ENCODE measurements at places on chromosomes 4 and X. TPM values are rescaled to one million over a fixed set of nuclear protein-coding genes. Genes with fewer than 3 reads are reported as not detected.

- DNase-seq, result no peak
These were observed 45.7 kb downstream of the AFM start for GRCh38 chr4:73527196-73527595.

- DNase-seq, result no peak
These were observed 79.1 kb downstream of the DOCK11 start for GRCh38 chrX:118574666-118575065.

- no peak for DNase-seq
These were observed 852.4 kb downstream of the CCSER1 start for GRCh38 chr4:90979556-90979955.

GRCh38 chr4:94714365-94715160 lies 43.2 kb upstream of the BMPR1B start:
- no peak for DNase-seq

NLRP2B gene
- total RNA-seq, result not detected

SYTL5 gene
- 1.2 TPM for total RNA-seq

- no peak for DNase-seq
These were observed 38.4 kb upstream of the ZNF518B start for GRCh38 chr4:10495651-10496050.

DNA sequence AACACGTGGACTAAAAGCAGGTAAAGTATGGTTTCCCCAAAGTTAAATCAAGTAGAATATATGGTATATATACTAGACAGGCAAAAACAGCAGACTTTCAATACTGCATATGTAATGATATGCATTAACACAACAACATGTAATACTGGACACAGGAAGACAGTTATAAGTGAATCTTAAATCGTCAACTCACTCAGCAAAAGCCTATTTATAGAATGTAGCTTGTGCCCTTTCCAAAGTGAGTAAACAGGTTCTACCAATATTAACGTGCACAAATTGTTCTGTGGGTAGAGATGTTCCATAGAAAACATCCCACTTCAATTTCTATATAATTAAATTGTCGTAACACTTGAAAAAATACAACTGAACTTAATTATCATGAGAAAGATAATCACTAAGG lies 30.6 kb downstream of the FAM241A start:
- DNase-seq, result no peak

GRCh38 chr4:38188631-38189101 lies 228.5 kb downstream of the PTTG2 start:
- DNase-seq, result peak; percentile 86

- no peak for DNase-seq
These were observed 40.4 kb upstream of the TLR2 start for GRCh38 chr4:153643406-153644383.

DNA sequence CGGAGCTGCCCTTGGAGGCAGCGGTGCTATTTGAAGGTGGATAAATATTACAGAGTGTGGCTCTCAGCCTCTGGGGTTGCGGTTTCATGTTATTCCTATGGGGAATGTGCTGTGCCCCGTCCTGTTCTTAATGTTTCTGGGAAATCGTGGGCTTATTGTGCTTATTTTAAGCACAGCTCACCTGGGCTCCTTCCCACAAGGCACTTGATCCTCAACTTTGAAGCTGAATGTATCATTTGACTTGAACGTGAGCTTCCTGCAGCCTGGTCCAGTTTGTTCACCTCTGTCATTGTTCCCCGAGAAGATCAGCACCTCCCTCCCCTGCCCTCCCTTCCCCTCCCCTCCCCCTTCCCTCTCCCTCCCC lies 3.9 kb downstream of the SORCS2 start:
- no peak for DNase-seq

TRPC3 gene
- total RNA-seq, result not detected

GRCh38 chr4:72975488-72975784 lies 94.1 kb downstream of the COX18 start:
- no peak for DNase-seq

DNA sequence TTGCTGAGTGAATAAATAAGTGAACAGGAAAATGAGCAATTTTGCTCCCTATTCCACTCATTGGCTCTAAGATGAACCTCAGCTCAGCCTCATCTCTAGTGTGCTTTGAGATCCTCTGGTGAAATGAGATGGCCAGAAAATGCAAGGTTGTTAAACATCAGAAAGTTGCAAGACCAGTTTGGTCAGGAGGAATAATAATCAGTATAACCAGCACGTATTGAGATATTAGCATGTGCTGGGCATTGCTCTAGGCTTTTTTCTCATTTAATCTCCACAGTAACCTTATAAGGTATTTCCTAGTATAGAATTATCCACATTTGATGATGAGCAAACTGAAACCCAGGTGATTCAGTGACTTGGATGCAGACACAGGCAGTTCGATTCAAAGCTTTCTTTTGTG lies 110.5 kb upstream of the PAK3 start:
- no peak for DNase-seq

GRCh38 chr4:139986689-139987501 lies 167.1 kb downstream of the MAML3 start:
- DNase-seq, result no peak

ZAR1 gene
- not detected for total RNA-seq

DNA sequence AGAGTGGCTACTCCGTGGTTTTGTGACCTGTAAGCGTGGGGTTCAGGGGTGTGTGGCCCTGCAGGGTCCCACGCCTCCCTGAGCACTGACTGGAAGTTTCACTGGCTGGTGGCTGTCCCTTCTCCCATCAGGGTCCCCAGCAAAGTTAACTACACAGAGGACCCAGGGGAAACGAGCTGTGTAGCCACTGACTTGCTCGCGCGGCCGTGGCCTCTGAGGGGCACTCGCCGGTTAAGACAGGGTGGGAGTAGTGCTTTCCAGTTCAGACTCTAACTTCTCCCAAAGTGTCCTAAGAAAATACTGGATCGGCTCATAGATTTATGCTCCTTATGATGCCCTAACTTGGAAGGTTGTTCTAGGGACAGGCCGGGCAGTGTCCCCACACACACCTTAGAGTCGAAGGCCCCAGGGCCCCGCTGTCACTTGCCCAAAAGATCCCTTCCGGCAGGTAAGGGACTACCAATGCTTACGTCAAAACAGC lies 28.2 kb downstream of the NELFA start:
- DNase-seq, result no peak

DNA sequence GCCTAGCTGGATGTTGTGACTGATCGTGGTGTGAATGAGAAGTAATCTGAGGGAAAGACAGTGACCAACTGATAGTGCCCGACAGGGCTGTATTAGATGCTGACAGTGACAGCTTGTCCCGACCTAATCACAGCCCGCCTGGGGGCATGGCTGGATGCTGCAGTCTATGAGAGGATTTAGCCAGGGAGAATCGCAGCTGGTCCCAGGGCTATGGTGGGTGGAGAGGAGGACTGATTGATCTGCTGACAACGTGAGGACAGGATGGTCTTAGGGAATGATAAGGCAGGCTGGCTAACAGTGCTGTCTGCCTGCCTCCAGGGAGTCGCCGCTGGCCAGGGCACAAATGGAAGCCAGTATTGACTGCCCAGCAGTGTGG lies 621 bp upstream of the SUV39H1 start:
- DNase-seq, result no peak

- peak; percentile 10 for DNase-seq
These were observed 1.3 kb upstream of the MAMLD1 start for GRCh38 chrX:150361777-150362351.

GRCh38 chr4:139814323-139815015 lies 148.8 kb downstream of the MGST2 start:
- no peak for DNase-seq

RENBP gene
- total RNA-seq, result 1.6 TPM

DNA sequence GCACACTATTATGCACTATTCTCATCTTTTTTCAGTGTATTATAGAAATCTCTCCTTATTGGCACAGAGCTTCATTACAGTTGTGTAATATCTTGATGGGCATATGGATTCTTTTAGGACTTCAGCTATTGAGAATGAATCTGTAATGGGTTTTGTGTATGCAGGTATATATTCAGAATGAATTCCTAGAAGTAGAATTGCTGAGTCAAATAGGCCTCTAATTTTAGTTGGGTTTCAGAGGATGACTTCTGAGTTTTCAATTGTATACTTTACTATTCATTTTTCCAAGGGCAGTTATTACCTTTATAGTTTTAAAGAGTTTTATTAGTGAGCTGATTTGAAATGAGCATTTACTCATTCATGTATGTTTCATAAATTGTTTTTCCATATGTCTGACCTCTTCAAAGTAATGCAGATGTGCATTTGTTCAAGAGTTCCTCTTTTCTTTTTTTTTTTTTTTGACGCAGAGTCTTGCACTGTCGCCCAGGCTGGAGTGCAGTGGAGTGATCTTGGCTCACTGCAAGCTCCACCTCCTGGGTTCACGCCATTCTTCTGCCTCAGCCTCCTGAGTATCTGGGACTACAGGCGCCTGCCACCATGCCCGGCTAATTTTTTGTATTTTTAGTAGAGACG lies 19.5 kb downstream of the CASP6 start:
- no peak for DNase-seq

SRPK3 gene
- total RNA-seq, result 0.14 TPM

NLGN3 gene
- total RNA-seq, result 2.1 TPM

DNA sequence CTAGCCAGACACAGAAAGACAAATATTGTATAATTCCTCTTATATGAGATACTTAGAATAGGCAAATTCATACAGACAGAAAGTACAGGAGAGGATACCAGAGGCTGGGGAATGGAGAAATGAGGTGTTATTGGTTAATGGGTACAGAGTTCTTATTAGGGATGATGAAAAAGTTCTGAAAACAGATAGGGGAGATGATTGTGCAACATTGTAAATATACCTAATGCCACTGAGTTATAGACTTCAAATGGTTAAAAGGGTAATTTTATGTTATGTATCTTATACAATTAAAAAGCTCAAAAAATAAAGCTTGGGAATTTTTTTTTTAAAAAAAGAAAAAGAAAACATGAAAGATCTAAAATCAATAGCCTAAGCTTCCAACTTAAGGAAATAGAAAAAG lies 98.8 kb upstream of the TECRL start:
- DNase-seq, result no peak

PLCXD1 gene
- 23.2 TPM for total RNA-seq

GRCh38 chrX:82230013-82230412 lies 1028.1 kb downstream of the SH3BGRL start:
- no peak for DNase-seq

- no peak for DNase-seq
These were observed 4.7 kb upstream of the CD40LG start for GRCh38 chrX:136643243-136643642.

DKK2 gene
- total RNA-seq, result not detected

GRCh38 chr4:140469791-140470733 lies 28.0 kb downstream of the MGAT4D start:
- DNase-seq, result no peak

DNA sequence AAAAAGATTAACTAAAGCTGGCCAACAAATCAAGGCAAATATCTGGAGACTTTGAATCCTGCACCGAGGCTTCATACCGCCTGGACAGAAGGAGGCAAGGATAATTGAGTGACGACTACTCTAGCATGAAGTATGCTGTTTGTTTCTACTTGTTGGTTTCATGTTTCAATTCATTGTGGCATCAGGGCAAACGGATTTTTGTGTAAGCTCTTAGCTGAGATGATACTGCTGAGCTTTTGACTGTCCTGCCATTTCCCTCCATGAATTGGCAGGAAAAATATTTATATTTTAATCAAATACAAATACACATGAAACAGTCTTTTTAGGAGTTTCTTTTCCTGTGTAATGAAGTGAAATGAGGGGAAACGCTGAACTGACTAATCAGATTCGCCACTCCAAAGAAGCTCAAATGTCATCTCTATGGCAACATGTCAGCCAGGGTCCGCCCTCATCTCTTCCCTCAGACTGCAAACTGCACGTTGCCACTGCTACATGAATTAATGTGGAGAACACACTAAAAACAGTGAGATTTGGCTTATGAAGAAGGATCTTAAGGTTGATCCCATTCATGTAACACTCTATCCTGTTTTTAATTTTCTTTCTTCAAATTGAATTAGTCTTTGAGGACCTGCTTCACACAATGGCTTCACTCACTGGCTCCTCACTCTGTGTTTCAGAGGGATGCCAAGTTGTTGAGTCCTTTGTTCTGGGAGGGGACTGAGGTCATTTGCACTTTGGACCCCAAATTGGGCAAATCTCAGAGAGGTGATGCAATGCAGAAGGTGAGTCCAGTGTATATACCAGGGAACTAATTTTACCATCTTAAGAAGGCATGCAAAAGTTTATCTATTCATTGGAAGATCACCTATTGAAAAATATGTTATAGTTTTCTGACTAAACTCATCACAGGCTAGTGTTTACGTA lies 149.6 kb upstream of the MID1 start:
- peak; percentile 3 for DNase-seq

GAGE12J gene
- not detected for total RNA-seq

DNA sequence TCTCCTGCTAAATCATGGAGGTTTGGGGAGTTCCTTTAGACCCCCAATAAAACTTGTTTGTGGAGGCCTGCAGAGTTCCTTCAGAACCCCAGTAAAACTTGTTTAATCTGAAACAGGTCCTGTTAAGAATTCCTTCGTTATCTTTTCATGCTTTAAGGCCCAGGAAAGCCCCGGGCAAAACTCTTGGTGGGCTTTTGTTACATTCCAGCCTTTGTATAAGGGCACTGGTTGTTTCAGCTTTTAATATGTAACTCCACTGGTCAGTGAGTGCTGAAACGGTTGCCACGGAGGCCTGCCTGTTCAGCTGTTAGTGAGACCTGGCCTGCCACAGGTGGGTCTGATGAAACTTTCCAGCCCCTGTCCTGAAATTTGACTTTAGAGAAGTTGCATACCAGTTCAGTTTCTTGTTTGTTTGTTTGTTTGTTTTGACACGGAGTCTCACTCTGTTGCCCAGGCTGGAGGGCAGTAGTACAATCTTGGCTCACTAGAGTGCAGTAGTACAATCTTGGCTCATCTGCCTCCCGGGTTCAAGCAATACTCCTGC lies 12.4 kb upstream of the DHRSX start:
- no peak for DNase-seq

AFP gene
- 0.24 TPM for total RNA-seq

DNA sequence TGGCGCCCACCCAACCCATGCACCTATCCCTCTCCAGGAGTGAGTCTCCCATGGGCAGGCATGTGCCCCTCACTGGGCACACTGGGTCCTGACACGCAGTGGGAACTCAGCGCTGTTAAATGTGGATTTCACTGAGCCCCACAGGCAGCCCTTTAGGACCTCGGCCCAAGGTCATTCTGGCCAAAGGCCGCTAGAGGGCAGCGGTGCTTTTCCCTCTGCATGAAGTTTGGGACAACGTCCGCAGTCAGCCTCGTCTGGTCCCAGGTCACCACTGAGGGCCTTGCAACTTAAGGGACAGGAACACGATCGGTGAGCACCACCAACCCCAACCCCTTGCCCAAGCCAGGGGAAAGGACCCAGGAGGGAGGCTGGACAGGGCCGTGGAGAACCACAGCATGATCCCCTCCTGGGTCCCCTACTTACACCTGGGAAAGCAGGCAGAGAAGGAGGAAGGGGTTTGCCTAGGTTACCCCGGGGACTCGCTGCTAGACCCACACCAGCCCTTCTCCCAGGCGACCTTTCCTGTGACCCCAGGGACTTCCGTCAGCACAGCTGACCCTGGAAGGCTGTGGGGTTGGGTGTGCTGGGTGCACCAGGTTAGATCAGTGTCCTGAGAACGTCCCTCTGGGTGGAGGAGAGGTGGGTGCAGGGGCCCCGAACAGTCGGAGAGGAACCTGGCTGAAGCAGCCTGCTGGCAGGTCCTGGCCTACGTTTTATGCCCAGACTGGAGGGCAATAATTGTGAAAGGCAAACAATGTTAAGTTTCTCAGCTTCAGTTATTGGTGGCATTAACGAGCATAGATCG lies 24.0 kb downstream of the CYTL1 start:
- DNase-seq, result peak; percentile 51

- peak; percentile 86 for DNase-seq
These were observed 726 bp upstream of the KANTR start for GRCh38 chrX:53093177-53093655.

All from Calu3 (cell line).